Mesenteric fat pad (tissue), 1 donor: ENCODE measurements at places on chromosomes 3 and 15.

GRCh38 chr3:188283347-188283746 lies 129.4 kb downstream of the LPP start:
- DNase-seq: no peak

GRCh38 chr3:61739640-61740039 lies 178.3 kb downstream of the PTPRG start:
- DNase-seq: no peak

GRCh38 chr3:52436500-52437149 lies 8.3 kb downstream of the SEMA3G start:
- no peak for DNase-seq

GRCh38 chr3:58120075-58120812 lies 90.5 kb downstream of the DNASE1L3 start:
- no peak for DNase-seq

DNA sequence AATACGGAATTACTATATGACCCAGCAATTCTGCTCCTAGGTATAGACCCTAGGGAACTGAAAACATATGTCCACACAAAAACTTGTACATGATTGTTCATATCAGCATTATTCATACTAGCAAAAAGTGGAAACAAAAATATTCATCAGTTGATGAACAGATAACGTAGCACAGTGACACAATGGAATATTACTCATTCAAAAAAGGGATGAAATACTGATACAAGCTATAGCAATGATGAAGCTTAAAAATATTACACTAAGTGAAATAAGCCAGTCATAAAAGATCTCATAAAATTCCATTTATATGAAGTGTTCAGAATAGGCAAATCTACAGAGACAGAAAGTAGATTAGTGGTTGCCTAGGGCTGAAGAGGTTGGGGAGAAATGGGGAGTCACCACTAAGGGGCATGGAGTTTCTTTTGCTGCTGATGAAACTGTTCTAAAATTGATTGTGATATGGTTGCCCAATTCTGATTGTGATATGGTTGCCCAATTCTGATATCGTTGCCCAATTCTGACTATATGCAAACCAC lies 10.5 kb downstream of the C15orf61 start:
- DNase-seq: no peak

DNA sequence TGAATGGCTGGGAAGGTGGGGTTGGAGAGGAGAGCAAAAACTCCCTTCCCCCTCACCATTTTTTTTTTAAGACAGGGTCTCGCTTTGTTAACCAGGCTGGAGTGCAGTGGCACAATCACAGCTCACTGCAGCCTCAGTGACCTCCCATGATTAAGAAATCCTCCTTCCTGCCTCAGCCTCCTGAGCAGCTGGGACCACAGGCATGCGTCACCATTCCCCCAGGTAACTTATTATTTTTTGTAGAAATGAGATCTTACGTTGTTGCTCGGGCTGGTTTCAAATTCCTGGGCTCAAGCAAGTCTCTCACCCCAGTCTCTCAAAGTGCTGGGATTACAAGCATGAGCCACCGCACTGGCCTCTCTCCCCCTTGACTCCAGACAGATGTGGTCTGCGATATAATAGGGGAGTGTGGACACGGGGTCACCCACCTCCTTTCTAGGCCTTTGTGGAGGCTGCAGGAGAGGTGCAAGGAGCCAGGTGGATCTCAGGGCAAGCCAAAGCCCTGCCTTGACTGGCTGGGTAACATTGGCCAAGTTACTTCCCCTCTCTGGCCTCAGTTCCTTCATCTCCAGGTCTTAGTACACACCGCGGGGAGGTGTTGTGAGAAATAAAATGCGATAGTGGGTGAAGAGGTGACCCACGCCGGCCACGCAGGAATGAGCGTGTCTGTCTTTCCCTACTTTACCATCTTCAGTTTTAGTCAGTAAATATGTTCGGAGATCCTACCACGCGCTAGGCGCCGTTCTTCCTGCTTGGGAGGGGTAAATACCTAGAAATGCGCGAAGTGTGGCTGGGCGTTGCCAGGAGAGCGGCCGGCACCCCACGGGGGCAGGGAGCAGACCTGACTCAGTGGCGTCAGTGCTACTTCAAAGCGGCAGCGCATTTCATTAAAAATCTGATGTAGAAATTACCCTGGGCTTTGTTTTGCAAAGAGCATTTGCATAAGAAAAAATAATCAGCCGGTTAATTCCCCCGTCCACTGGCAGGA lies 20.2 kb upstream of the CORO2B start:
- peak; percentile 78 for DNase-seq

DNA sequence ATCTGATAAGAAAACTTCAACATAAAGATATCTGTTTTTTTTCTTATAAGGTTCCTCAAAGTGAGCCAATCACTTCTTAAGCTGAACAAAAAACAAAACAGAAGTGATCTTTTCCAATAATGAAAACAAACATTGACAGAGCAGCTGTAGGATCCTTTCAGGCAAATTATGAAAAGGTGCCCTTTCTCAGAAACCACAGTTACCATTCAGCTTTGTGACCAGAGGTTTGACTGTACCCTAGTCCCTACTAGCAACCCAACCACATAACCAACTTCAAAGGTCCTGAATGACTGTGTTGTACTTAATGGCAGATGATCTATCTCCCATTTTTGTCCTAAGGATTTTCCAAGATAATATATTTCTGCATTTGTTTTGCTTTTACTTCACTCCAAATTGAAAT lies 39.4 kb upstream of the CCR2 start:
- no peak for DNase-seq

DNA sequence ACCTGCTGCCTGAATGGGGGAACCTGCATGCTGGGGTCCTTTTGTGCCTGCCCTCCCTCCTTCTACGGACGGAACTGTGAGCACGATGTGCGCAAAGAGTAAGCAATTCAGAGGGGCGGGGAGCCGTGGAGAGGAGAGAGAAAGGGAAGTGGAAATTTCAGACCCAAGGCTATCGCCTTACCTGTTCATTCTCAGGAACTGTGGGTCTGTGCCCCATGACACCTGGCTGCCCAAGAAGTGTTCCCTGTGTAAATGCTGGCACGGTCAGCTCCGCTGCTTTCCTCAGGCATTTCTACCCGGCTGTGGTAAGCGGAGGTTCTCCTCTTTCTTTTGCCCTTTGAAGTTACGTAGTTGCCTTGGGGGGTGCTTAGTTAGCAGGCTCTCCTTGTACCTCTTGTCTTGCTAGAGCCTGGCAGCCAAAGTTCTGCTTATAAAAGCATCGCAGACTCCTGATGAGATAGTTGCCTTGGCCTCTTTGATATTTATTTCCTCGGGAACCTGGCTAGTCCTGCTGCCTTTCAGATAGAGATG lies 13.7 kb upstream of the LRRC2 start:
- no peak for DNase-seq

DNA sequence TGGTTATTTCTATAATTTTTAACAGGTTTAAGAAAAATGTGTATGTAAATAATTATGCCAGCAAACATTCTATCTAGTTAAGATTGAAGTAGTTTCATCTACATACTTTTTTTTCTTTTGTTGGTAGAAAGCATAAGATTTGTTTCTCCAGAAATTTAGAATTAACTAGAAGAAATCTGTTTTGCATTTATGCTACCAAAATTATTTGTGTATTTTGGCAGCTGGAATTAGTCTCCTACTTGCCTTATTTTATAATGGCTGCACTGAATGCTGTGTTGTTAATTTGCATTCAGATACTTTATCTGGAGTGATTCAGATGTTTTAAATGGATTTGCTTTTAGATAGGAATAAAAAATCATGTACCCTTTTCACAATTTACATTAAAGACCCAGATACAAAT lies 100.2 kb upstream of the NAALADL2 start:
- DNase-seq: no peak

GRCh38 chr15:40238532-40239403 lies at the start of gene PAK6:
PAK6 (plus strand) TSS chr15:40239063; CDS start chr15:40264786, 25,723 bp downstream.
- DNase-seq: peak; percentile 88

DNA sequence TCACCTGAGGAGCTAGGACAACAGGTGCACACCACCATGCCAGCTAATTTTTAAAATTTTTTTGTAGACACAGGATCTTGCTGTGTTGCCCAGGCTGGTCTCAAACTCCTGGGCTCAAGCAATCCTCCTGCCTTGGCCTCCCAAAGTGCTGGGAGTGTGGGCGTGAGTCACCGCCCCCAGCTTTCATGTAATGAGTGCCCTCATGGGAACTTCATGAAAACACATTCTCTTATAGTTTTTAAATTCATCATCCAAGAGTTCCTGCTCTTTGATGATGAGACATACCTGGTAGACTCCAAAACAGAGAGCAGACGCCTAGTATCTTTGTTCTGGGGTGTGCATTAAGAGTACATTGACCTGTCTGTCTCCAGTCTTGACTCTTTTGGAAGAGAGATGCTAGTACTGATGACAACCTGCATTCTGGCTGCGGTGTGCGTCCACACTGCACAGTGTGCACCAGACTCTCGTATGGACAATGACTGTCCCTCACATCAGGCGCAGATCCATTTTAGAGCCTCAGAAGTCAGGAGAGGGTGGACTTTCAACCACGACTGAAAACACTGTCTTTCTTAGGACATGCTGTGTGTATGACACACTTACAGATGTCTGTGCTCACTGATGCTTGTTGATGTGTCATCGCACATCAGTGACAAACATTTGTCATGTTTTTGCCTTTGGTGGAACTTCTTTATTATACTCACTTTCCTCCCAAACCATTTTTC lies 2.0 kb downstream of the NRROS start:
- DNase-seq: no peak

GRCh38 chr3:118838871-118839270 lies 195.8 kb downstream of the IGSF11 start:
- DNase-seq: no peak

DNA sequence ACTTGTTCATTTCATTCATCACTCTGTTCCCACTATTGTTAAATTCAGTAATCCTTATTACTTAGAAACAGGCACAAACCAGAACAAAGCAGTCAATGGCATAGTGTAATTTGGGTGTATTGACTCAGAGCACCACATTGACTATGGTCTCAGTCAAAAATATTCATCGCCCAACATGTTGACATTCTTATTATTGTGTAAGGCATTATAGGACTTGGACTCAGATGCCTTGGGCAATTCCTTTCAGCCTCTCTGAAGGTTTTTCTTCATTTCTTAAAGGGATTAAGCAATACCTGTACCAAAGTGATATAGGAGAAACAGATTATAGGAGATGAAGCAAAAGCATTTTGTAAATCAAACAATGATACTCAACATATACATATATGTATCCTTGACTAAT lies 114.7 kb upstream of the BHLHE40 start:
- DNase-seq: no peak

DNA sequence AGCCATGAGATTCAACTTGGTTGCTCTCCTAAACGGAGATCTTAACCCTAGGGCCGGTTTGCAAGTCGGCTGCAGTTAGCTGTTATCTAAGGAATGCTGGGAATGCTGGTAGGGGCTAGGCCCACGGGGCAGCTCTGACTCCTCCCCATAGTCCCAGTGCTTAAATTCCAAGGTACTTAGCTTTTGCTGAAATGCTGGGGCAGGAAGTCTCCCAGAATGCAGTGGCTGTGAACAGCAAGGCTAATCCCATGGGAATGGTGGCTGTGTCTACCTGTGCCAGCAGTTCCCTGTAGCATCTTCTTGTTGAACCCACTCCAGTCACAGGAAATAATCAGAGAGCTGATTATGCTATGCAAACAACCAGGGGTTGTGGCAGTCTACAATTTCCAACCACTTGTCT lies 102.5 kb upstream of the TJP1 start:
- no peak for DNase-seq

DNA sequence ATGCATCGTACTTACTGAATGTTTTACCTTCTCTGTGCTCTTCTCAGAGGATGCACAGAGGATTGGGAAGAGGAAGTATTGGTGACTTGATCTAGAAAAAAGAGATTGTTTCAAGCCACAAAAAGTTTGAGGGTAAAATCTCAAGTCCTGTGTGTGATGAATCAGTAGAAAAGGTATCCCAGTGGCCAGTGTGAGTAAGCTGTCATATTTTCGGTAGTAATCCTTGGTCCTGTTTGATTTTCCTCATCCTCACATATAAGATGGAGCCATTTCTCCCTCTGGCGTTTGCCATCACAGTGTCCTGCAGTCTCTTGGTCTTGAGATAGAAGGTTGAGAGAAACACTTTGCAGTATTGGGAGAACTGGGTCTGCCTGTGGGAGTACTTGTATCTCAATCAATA lies 166.8 kb downstream of the LPP start:
- no peak for DNase-seq

DNA sequence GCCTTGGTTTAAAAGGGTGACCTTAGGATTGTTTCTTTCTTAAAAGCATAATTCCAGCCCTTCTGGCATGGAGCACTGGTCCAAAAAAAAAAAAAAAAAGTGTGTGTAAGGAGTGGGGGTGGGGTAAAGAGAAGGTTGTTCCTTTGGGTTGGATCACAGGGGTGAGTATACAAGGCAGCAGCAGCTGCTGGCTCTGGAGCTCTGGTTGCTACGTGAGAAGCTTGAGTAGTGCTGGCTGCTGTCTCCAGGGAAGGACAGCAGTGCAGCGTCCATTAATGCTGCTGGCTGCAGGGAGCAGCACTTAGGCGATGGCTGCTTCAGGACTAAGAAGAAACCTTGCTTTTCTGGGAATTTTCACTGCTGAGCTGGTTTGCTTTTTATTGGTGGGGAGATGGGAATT lies 2.3 kb downstream of the SETD5 start:
- no peak for DNase-seq

DNA sequence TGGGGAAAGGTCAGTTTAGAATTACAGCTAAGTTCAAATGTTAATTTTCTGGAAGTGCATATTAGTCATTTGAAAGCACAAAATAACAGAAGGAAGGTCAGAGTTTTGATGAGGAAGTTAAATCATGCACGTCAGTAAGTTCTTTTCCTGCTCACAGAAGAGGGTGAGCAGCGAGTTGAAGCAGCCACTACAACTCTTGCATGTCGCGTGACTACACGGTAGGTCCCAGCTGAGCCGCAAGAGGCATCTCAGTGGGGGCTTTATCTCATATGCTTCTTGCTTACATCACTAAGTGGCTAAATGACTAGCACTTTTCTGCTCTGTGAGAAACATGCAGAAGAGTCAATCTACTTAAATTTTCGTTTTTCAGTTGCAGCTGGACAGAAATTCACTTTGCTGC lies 21.3 kb upstream of the SEC62 start:
- DNase-seq: no peak

- no peak for DNase-seq
Observed at GRCh38 chr3:29759411-29760225, 478.7 kb downstream of the RBMS3 start.

- no peak for DNase-seq
Observed at GRCh38 chr3:155231792-155232191, 61.7 kb downstream of the STRIT1 start.

GRCh38 chr3:50502225-50502583 lies 1.2 kb downstream of the CACNA2D2 start:
- no peak for DNase-seq

- peak; percentile 80 for DNase-seq
Observed at GRCh38 chr3:38579141-38579540, 70.3 kb downstream of the SCN5A start.

DNA sequence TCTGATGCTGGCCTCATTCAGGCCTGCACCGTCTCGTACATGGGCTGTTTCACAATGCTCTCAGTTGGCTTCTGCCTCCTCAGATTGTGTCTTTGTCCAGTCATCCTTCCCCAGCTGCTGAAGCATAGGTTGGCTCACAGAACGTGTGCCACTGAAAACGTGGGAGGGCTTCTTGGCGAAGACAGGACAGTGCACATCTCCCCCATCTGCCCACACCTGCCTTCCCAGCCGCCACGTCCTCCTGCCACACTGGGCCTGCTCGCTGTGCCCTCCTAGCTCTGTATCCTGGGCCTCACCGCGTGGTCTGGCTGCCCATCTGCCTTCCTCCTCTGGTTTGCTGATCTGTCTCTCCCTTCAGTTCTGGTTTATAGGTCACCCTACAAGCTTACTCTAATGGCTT lies 230.0 kb upstream of the TOPAZ1 start:
- DNase-seq: peak; percentile 72

GRCh38 chr3:143060906-143061305 lies 58.7 kb upstream of the CHST2 start:
- DNase-seq: no peak
